ENCODE measurements at places on chromosomes 1 and 21.
A peak's percentile ranks its signal among the peaks of the same experiment; 100 is the strongest.

DNA sequence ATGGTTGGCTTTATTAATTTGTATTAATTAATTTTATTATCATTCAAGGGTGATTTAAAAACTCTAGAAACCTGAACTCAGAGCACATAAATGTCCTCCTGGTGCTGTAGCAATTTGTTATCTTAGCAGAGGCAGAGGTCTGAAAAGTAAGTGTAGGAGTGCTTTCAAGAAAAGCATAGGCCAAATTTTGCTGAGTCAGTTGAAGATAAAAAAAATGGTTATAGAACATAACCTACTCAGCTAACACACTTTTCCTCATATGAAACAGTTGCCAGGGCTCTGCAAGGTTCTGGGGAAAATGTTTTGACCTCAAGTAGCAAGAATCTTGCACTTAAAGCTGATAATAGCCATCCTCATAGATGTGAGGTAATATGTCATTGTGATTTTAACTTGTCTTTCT, 53.5 kb upstream of the CHODL start:
- DNase-seq, result no peak

GRCh38 chr1:214552174-214552608, 789 bp upstream of the PTPN14 start:
- DNase-seq, result no peak

GRCh38 chr21:45995686-45996179, 14.2 kb downstream of the COL6A1 start:
- DNase-seq, result no peak

GRCh38 chr1:42479621-42480020, 16.5 kb downstream of the CCDC30 start:
- DNase-seq, result no peak

- DNase-seq, result no peak
Measured at GRCh38 chr1:55074455-55074854, 35.1 kb downstream of the PCSK9 start.

DNA sequence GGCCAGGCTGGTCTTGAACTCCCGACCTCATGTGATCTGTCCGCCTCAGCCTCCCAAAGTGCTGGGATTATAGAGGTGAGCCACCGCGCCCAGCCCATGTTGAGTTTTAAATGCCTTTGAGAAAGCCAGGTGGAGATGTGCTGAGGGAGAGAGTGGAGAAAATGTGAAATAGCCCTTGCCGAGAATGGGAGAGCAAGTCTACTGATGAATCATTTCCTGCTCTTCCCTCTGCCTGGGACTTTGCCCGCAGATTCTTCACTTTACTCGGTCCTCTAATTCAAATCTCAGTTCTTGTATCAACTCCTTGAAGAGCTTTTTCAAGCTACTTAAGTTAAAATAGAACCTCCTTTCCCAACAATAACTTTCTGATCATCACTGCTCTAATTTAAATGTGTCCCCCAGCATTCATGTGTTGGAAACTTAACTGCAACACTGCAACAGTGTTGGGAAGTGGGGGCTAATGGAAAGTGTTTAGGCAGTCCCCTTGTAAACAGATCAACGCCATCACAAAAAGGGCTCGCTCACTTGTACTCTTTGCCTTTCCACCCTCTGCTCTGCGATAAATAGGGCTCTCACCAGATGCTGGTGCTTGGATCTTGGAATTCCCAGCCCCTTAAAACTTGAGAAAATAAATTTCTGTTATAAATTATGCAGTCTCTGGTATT, 27.8 kb downstream of the OSBPL9 start:
- no peak for DNase-seq

GRCh38 chr21:17397703-17398102, 115.1 kb upstream of the CXADR start:
- no peak for DNase-seq

DNA sequence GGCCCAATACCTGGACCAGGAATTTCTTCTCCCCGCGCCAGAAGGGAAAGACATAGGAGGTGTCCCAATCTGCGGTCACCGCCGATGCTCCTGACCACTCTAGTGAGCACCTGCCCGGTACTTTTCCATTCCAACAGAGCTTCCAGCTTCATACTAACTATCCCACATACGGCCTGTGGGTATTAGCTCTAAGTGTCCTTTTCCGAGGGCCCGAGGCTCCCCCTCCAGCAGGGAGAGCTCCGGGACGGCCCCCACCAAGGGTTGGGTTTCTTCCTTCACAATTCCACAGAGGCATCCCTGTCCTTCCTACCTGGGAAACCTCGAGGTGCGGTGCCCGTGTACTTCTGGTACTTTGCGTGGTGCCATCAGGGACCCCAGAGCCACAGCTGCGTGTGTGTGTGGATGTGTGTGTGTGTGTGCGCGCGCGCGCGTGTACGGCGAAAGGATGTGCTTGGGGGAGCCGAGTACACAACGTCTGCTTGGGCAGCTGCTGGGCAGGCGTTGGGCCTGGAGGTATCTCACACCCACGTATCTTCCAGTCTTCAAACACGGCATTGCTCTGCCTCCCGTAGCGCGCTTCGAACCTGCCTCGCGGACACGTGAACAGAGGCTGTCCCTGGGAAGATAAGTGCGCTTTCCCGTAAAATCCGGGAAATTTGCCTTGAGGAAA, 2.4 kb upstream of the SIM2 start:
- no peak for DNase-seq

DNA sequence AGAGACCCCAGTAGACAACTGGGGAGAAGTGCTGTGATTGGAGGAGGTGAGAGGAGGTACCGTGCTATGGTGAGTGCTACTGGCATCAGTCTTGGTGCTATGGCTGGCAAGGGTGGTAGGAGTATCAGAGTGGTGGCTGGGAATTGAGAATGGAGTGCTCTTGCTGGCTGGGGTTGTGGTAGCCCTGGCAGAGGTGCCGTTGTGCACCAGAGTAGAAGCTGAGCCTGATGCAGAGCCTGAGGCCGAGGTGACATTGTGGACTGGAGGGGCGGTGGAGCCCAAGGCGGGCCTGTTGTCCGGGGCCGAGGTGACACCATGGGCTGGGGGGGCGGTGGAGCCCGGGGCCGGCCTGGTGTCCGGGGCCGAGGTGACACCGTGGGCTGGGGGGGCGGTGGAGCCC, 14.6 kb downstream of the TRIM46 start:
- DNase-seq, result no peak

DNA sequence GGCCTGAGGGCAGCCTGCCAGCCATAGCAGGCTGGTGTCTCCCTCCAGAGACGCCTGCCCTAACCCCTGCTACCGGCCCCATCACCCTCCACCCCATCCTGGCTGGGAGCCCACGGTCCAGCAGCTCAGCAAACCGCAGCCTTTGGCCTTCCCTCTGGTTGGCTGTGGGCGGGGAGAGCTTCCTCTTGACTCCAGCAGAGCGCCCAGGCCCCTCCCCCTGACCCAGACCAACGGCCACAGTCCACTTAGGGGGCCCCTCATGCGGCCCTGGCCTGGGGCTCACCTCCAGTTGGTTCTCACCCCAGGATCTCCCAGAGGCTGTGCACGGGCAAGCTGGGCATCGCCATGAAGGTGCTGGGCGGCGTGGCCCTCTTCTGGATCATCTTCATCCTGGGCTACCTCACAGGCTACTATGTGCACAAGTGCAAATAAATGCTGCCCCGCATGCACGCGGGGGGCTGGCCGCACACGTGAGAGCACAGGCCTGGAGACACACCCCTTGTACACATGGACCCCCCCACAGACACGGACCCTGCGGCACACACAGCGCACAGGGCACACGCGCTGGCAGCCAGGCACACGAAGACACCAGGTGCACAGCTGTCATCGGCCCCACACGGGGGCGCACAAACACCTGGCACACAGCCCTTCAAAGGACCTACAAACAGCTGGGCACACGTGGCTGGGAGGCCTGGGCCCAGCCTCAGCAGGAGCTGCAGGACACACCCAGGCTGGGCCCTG, 3.1 kb downstream of the SMIM1 start:
- DNase-seq, result no peak

- no peak for DNase-seq
Measured at GRCh38 chr21:42301371-42302075, 13.7 kb downstream of the TFF3 start.

GRCh38 chr1:37813529-37814145, 5.6 kb upstream of the YRDC start:
- DNase-seq, result no peak

DNA sequence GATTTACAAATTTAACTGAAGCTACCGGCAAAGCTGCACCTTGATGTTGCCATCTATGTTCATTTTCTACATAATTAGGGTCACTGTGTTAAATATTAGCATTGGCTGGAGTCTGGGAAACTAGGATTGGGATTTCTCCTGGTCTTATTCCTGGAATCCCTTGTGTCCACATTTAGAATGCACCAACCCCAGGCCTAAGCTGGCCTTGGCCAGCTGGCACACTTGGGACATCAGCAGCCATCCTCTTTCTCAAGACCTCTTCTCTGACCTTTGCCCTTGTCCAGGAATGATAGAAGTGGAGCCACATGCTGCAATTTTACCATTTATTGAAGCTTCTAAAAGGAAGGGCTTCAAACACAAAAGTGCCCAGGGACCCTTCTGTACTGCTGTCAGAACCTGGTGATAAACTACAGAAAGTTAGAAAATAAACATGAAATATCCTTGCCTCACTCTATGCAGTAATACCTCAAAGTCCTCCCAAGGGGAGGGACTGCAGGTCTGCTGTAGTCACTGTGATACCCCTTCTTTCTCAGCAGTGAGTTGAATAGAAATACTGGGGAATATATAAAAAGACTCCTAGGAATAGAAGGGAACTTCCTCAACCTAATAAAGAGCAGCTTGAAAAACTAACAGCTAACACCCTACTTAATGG, 13.7 kb upstream of the PIGC start:
- no peak for DNase-seq

DNA sequence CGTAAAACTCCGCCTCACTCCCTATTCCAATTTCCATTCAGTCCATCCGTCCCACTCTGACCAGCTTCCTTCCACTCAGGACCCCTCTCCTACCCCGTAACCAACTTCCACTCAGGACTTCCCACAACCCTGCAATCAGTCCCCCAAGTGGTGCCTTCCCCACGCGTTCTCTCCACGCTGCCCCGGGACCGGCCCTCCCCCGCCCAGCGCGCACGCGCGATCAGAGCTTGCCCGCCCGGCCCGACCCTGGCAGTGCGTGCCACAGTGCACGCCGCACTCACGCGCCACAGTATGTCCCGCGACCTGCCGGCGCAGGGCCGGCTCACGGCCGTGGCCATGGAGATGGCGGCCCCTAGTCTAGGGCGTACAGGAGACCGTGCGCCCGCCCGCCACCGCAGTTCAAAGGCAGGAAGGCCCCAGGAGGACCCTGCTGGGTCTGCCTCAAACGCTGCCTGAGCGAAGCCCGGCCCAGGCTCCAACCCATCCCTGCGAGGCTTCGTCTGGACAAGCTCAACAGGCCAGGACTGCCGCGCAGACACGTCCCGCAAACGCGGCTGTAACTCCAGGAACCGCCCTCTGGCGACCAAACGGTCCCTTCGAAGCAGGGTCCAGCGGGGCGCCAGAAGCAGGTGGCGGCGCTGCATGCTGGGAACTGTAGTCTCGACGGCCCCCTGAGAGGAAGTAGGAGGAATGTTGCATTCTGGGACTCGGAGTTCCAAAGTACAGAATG, at the start of gene NDC1:
Gene NDC1, minus strand, starts transcription at position 373 of the 730 bp plus-strand sequence. Its CDS starts 35 bp downstream, at position 338.
- peak; percentile 79 for DNase-seq
